ENCODE measurements at places on chromosomes 13 and 19. TPM values are rescaled to one million over a fixed set of nuclear protein-coding genes. Genes with fewer than 3 reads are reported as not detected.

DNA sequence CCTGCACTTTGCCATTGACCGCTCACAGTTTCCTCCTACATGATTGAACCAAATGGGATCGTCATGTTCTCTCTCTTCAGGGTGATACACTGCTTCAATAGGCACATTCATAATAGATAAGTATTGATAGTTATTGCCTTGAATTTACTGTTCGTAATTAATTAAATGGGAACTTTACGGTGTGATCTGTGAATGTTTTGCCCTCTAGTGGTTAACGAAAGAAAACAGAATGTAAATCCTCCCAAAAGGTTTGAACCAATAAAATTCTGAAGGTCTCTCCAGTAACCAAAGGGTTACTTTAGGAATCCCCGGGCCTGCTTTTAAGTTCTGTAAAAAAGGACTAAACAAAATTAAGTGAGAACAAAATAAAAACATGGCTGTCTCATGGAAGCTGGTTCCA, 389.3 kb downstream of the DACH1 start:
- no peaks in the 10 kb centered on the region for H3K27me3 ChIP-seq
- H3K36me3 ChIP-seq: no peaks in the 10 kb centered on the region
- no peak overlapping the region for H3K4me3 ChIP-seq
- H3K4me1 ChIP-seq: no peaks in the 10 kb centered on the region

DNA sequence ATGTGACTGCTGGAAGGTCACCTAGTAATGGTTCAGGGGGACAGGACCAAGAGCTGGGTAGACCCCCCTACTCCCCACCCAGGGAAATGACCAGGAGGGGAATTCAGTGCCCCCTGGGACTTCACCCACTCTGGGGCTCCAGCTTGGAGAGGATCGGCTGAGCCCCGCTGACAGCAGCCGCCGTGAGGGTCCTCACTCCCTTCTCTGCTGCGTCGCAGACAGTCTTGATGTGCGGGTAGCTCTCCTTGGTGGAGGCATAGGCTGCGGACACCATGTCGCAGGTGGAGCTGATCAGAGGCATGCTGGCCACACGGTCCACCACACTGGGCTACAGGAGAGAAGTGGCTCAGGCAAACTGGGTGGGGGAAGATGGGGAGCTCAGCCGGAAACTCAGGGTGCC, 7.8 kb downstream of the PLIN3 start:
- no peaks in the 10 kb centered on the region for H3K27me3 ChIP-seq
- no peak overlapping the region for H3K27ac ChIP-seq
- peaks cover 11% of the 10 kb centered on the region for H3K36me3 ChIP-seq
- no peak for DNase-seq
- no peak overlapping the region for H3K4me3 ChIP-seq
- peaks cover 4% of the 10 kb centered on the region for H3K4me1 ChIP-seq

GRCh38 chr13:71864094-71864985, 2.7 kb downstream of the DACH1 start:
- H3K27ac ChIP-seq: no peak overlapping the region
- H3K4me3 ChIP-seq: peak overlapping the region; percentile 79
- no peaks in the 10 kb centered on the region for H3K36me3 ChIP-seq
- peak; percentile 64 for DNase-seq
- peaks cover 17% of the 10 kb centered on the region for H3K4me1 ChIP-seq

DNA sequence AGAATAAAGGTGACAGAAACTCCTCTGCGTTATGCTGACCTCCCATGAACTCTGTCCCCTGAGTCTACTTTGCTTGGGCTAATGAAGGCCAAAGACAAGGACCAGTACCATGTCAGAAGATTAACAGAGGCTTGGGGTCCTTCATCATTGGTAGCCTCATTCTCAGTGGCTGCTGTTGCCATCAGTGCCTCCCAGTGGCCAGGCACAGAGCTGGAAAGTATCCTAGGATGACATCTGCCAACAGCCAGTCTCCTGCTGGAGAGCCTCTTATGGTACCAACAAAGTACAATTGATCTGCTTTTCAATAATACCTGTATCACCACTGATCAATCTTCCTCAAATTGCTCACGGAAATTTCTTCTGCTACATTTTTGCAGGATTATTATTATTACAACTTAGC, 281.6 kb downstream of the DNAJC15 start:
- no peaks in the 10 kb centered on the region for H3K4me1 ChIP-seq
- no peaks in the 10 kb centered on the region for H3K36me3 ChIP-seq
- no peak overlapping the region for H3K4me3 ChIP-seq
- H3K27me3 ChIP-seq: peaks cover 24% of the 10 kb centered on the region
- DNase-seq: no peak
- no peak overlapping the region for H3K27ac ChIP-seq

DNA sequence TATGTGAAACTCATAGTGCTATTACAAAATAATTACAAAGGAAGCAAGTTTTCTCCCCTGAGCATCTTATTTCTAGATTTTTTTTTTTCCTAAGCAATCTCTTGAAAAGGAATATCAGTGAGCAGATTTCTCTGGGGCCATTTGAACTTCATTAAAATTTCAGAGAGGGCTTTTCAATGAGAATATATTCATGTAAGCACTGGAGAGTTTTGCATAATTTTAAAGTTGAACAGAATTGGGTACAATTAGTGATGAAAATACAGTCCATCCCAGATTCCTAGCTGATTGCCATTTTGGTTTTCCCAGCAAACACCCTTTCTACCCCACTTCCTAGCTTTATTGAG, 66.8 kb upstream of the RNF113B start:
- no peak overlapping the region for H3K4me3 ChIP-seq
- H3K27ac ChIP-seq: no peak overlapping the region
- no peaks in the 10 kb centered on the region for H3K36me3 ChIP-seq
- no peaks in the 10 kb centered on the region for H3K4me1 ChIP-seq

GRCh38 chr13:104847922-104848321, 1687.5 kb downstream of the EFNB2 start:
- no peaks in the 10 kb centered on the region for H3K36me3 ChIP-seq
- DNase-seq: no peak
- H3K4me1 ChIP-seq: no peaks in the 10 kb centered on the region
- H3K27ac ChIP-seq: no peak overlapping the region
- H3K27me3 ChIP-seq: no peaks in the 10 kb centered on the region

- no peak overlapping the region for H3K27ac ChIP-seq
- no peak for DNase-seq
- H3K36me3 ChIP-seq: peaks cover 43% of the 10 kb centered on the region
- no peak overlapping the region for H3K4me3 ChIP-seq
- no peaks in the 10 kb centered on the region for H3K27me3 ChIP-seq
Measured at GRCh38 chr13:32320528-32320927, 5.2 kb downstream of the BRCA2 start.

DNA sequence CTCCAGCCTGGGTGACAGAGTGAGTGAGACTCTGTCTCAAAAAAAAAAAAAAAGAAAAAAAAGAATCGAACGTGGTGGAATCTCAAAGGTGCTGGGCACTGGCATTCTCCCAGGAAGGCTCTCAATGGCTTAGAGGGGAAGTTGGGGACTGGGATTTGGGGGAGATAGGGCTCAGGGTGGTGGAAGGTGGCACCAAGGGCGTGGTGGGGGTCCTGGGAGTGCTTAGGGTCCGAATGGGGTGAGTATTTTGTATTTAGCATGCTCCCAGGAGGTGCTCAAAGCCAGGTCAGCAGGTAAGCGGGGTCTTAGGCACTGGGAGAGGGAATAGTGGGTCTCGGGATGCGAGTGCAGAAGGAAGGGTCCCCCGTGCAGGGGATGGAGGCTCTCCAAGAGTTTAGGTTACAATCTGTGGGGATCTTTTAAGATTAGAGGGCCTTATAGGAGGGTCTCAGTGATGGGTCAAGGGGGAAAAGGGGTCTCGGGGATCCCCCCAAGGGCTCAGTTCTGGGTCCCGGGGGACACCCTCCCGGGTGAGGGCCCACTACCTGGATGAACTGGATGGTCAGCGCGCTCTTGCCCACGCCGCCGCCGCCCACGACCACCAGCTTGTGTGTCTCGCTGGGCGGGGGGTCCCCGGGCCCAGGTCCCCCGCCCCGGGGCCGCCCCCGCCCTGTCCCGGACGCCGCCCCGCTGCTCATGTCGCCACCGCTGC, 386 bp downstream of the RRAS start:
- no peak for DNase-seq
- peaks cover 4% of the 10 kb centered on the region for H3K36me3 ChIP-seq
- H3K27ac ChIP-seq: peak overlapping the region; percentile 100
- H3K27me3 ChIP-seq: no peaks in the 10 kb centered on the region
- peaks cover 51% of the 10 kb centered on the region for H3K4me1 ChIP-seq

DNA sequence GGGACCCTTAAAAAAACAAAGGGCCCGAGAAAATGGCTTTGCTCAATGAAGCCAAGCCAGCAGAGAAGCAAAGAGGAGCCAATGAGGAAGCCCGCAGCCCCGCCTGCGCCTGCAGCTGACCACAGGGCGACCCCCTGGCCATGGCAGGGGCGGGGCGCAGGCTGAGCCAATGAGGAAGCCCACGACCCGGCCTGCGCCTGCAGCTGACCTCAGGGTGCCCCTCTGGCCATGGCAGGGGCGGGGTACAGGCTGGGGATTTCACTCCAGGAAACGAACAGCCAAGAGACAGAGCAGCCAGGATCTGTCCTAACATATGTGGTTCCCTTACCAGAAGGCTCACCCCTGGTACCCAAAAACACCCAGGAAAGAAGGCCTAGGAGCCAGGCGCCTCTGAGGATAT, 101.4 kb downstream of the STK24 start:
- H3K27ac ChIP-seq: peak overlapping the region; percentile 72
- H3K27me3 ChIP-seq: no peaks in the 10 kb centered on the region
- peaks cover 53% of the 10 kb centered on the region for H3K4me1 ChIP-seq

DNA sequence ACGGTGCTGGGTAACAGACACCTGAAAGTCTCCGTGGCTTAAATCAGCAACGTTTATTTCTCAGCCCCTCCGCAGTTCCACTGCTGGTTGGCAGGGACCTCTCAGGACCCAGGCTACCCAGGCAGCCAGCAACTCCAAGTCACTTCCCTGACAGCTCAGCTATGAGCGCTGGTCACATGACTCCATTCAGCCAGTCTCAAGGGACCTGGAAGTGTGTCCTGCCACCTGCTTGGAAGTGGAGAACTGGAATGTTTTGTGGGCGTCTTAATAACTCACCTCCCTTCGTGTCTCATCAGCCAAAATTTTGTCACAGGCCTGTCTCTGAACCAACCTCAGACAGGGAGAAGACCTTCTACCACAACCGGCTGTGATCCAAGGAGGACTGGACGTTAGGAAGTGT, 72.8 kb downstream of the DPF1 start:
- no peaks in the 10 kb centered on the region for H3K4me1 ChIP-seq
- H3K27ac ChIP-seq: no peak overlapping the region
- no peak for DNase-seq
- H3K27me3 ChIP-seq: no peaks in the 10 kb centered on the region

DNA sequence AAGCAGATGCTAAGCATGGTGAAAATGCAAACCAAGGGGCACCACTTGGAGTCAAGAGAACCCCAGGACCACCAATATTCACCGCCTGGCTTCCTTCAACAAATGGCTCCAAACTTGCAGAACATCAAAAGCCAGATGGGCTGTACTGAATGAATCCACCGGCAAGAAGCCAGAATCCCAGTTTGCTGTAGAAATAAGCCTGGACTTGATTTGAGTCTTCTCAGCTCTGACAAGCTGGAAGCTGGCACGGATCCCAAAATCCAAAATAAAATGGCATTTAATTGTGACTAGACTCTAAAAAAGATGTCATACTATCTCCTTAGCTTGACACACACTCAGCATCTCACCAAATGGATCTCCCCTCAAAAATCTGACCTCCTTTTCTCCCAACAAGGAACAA, 11.9 kb downstream of the EFNB2 start:
- H3K4me1 ChIP-seq: no peaks in the 10 kb centered on the region
- no peak overlapping the region for H3K27ac ChIP-seq
- no peak overlapping the region for H3K4me3 ChIP-seq

- H3K27ac ChIP-seq: peak overlapping the region; percentile 73
- peak; percentile 85 for DNase-seq
- H3K36me3 ChIP-seq: peaks cover 6% of the 10 kb centered on the region
- H3K27me3 ChIP-seq: peaks cover 9% of the 10 kb centered on the region
- peak overlapping the region; percentile 82 for H3K4me3 ChIP-seq
Measured at GRCh38 chr19:38736413-38737280, 7.6 kb downstream of the CAPN12 start.

- peak; percentile 81 for DNase-seq
- no peak overlapping the region for H3K27ac ChIP-seq
- H3K4me1 ChIP-seq: peaks cover 21% of the 10 kb centered on the region
- H3K27me3 ChIP-seq: peaks cover 3% of the 10 kb centered on the region
- H3K36me3 ChIP-seq: no peaks in the 10 kb centered on the region
- no peak overlapping the region for H3K4me3 ChIP-seq
Measured at GRCh38 chr13:32310134-32310706, 4.9 kb downstream of the ZAR1L start.

DNA sequence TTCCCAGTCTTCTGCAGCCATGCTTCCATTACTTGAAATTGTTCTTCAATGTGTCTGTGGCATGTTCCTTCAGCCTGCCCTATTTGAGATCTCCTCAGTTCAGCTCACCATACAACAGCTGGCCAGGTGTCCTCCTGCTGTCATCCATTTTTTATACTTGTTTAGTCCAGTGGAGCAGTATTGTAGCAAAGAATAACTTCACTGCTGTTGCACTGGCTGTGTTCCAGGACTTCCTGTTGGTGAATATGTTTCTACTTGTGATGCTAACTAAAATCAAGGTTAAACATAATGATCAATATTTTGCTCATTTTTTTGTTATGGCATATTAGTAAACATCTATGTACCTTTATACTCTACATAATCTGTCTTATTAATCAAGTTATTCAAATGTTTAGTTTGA, 1394.1 kb downstream of the PCDH9 start:
- H3K27me3 ChIP-seq: no peaks in the 10 kb centered on the region
- no peak overlapping the region for H3K27ac ChIP-seq
- H3K4me1 ChIP-seq: no peaks in the 10 kb centered on the region
- no peak overlapping the region for H3K4me3 ChIP-seq
- no peaks in the 10 kb centered on the region for H3K36me3 ChIP-seq

- H3K4me3 ChIP-seq: no peak overlapping the region
- no peaks in the 10 kb centered on the region for H3K27me3 ChIP-seq
- peaks cover 72% of the 10 kb centered on the region for H3K36me3 ChIP-seq
Measured at GRCh38 chr13:37011002-37011401, 10.4 kb downstream of the EXOSC8 start.

DNA sequence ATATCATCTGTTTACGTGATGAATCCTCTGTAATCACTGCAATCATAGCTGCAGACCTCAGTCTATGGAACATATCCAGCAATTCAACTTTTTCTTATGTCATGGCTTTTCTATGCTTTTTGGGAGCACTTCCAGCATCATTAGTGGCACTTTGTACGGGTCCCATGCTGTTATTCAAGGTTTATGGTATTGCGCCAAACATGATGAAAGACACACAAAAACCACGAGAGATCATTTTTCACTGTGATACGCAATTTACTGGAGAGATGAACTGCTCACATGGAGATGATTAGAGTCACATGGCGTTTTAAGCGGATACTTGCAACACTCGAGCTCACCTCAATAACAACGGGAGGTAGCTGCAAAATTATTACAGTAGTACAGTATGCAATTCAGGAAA, 2101.7 kb upstream of the PCDH20 start:
- no peak overlapping the region for H3K27ac ChIP-seq
- H3K36me3 ChIP-seq: no peaks in the 10 kb centered on the region
- DNase-seq: no peak
- H3K27me3 ChIP-seq: no peaks in the 10 kb centered on the region

FARSA gene
- total RNA-seq: 208 TPM

TFDP1 gene
- 184 TPM for total RNA-seq

C1QTNF9B gene
- total RNA-seq: not detected

FAM216B gene
- not detected for total RNA-seq

DLL3 gene
- total RNA-seq: 2.2 TPM

CATSPERD gene
- total RNA-seq: not detected

VSTM2B gene
- total RNA-seq: not detected

ACTMAP gene
- 9.4 TPM for total RNA-seq

ZNF14 gene
- 4.8 TPM for total RNA-seq

ATCAY gene
- total RNA-seq: not detected

MEIOSIN gene
- total RNA-seq: not detected
